ENCODE measurements at places on chromosomes 7 and 10.

DNA sequence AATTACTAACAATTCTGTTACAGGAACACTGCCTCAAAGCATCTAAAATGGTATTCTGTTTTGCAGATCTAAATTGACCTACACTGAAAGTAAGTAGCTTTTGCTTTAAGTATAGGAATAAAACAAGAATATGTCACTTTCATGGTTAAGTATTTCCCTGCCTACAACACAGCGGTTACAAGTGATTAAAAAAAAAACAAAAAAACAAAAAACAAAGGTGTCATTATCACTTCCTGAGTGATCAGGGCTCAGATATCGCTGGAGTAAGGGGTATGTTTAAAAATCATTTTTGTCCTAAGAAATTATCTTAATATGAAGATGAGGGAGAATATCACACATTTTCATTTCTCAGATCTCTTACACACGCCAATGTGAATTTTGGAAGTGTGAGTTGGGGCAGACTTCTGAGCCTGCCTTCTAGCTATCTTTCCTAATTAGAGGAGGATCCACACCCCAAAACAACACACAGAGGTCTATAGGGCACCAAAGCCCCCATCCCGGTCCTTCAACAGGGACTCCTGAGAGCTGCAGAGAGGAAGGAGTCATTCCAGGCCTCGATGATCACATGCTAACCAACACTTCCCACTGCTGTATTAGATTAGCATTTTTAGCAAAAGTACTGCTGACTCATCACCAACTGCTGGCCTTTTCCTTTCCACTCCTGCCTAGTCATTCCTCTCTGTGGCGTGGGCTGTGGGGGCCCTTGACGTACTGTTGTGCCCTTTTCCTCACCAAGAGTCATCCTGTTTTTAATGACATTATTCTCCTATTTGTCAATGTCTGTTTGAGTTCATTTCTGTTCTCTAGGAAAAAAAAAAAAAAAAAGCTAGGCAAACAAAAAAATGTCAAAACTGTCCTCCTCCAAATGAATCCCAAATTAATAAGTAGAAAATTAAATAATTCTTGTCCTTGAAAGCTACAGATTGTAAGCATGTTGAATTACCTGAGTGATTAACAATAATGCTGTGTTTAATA lies 31.2 kb downstream of the PRTFDC1 start:
- DNase-seq, result no peak

DNA sequence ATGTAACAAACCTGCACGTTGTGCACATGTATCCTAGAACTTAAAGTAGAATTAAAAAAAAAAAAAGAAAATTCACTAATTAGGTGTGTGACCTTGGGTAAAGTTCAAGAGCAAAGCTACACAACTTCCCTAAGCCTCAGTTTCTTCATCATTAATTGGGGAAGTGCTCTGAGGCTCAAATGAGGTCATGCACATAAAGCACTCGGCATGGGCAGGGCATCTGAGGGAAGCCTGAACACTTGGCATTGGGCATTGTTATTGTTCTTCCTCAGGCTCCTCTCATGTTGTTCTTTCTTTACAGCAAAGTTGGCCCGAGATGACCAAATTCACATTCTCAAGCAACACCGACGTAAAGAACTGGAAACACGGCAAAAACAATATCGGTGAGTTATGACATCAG lies 21.5 kb downstream of the ALOX5 start:
- DNase-seq, result no peak

- DNase-seq, result no peak
These were observed 290.9 kb downstream of the DNAJB9 start for GRCh38 chr7:108860615-108861014.

DNA sequence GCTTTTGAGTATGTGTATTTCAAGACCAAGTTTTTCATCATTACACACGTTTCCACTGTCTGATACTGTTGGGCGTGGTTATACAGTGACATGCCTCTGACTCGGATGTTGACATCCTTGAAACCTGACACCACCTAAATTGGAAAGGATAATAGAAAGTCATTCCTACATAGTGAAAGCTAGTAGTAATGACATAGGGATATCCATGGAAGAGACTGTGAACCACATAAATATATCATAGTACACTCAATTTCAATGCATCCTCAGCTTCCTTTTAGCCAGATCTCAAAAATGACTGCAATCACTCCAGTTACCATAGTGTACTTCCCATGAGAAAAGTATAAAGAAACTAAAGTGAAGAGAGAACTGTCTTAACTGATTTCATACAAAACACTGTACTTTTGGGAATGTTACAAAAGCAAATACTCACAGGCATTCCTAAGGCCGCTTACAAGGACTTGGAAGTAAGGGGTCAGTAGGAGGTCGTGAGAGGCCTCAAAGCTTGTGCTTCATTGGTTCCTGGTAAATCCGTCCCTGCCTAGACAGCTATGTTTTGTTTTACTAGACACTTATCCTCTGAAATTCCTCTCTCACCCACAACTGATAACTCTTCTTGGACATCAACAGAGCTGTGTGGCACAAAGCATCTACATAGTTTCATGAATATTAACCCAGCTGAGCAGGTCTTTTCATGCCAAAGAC lies 71.8 kb upstream of the VWDE start:
- DNase-seq, result no peak

DNA sequence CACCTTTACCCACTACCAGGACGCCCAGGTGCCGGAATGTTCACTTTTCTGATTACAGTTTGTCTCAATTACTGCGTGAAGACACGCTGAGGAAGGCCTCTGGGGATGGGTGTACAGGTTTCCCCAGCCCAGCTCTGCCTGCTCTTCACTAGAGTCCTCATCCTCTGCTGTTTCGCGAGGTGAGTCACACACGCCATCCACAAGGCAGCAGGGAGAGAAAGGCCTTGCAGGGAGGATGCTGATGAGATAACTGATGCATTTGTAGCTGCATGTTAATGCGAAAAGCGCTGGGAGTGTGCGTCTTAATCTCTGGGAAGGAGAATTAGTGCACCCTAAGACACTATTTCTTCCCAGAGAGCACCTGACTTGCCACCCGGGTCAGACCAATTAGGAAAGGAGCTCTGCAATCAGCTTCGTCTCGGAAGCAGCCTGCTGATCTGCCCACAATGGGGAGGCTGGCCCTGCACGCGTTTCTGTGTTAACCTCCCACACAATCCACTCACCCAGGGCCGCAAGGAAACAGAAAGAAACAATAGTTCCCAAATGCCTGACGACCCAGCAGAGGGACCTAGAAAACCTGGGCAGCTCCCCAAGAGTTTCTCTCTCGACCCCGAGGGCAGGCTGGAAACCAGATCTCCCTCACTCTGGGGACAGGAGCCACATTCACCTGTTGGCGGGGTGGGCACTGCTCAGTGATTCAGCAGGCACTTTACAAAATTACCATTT lies 578.7 kb downstream of the GLRX3 start:
- DNase-seq, result no peak

DNA sequence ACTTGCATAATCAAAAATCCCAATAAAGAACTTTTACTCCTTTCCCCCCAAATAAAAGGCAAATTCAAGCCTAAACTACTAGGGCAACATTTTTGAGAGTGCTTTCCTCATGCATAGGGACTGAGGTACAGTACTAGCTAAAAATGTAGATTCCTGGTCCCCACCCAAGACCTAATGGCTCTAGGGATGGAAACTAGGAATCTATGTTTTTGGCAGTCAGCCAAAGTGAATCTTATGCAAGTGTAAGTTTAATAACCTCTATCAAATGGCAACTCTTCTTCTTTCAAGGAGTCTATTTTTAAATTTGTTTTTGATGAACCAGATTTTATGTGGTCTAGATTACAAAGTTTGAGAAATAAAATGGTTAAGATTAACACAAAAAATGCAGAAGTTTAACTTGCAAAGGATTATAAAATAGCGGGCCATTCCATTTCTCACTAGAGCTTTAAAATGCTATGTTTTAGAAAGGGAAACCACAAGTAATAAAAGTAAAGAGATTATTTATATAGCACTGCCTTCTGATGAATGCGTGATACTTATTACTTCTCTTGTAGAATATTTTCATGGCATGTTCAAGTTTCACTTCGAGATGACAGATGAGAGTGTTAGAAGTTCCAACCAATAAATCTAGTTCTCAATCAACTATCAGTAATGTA lies 70.4 kb upstream of the MDFIC start:
- DNase-seq, result no peak

DNA sequence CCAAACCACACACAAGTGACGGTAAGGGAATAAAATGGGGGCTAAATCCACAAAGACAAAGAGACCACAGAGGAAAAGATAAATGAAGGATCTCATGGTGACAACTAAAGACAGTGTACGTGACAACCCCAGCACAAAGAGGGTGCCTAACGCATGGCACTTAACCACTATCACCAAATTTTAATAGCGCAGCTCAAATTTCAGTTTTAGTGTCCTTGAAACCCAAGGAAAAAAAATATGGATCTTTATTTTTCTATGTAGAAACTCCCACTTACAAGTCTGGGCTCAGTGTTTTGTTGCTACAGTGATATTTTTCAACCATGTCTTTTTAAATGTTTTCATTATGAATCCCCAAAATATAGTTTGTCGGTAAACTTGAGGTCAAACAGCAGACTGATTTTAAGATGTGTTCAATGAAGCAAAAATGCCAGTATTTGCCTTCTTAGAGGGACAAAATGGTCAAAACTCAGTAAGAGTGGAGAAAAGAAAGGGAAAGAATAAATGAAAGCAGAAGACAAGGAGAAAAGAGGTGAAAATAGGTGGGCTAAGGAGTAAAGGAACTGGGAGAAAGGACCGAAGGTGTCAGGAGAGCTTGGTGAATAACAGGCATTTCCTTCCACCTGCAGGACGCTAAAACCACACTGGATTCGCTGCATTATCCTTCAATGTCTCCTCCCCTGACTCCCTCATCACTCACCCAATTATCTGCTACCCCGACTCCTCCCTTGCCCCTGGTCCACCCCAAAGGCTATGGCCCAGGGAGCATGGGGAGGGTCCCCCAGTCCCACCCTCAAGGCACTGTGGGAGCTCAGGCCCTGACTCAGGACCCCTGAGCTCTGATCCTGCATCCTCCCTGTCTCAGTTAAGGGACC lies 3.5 kb downstream of the ASB13 start:
- DNase-seq, result no peak

DNA sequence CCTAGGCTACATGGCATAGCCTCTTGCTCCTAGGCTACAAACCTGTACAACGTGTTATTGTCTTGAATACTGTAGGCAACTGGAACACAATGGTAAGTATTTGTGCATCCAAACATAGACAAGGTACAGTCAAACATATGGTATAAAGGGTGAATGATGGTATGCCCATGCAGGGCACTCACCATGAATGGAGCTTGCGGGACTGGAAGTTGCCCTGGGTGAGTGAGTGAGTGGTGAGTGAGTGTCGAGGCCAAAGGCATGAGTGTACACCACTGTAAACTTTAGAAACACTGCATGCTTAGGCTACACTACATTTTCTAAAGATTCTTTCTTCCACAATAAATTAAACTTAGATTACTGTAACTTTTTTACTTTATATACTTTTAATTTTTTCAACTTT lies 165.7 kb downstream of the PARD3 start:
- no peak for DNase-seq

GRCh38 chr10:21125471-21126228 lies 228.5 kb upstream of the NEBL start:
- no peak for DNase-seq

DNA sequence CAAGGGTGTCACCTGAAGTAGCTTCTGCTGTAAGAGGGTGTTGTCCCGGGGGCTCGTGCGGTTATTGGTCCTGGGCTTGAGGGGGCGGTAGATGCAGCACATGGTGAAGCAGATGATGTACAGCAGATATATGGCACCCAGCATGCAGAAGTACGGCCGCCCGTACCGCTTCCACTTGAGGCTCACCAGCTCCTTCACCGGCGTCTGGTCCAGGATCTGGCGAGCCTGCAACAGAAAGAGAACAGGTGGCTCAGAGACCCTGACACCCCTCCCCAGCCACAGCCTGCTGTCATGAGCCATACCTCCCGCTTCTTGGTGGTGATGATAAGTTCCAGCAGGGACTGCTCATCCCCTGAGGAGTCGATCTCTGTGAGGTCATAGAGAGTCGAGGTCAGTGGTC lies 10.1 kb downstream of the TRPV6 start:
- DNase-seq, result no peak

DNA sequence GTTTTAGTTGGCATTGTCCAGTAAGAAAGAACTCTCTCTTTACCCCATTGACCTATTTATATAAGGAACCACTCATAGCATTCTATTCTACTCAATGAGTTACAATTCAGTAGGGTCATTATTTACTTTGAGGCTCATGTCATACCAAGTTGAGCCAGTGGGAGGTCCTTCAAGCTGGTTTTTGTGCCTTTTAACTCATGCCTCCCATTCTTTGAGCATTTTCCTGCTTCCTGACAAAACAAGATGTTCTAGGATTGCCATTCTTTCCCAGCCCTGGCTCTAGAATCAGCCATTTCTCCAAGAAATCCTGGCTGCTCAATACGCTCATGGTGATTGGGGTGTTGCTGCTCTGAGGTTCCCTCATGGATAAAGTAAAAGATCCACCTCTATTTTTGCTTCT lies 250.1 kb downstream of the ABCA13 start:
- DNase-seq, result no peak

GRCh38 chr10:20993830-20994527 lies 96.9 kb upstream of the NEBL start:
- DNase-seq, result no peak

GRCh38 chr10:29767968-29768367 lies 133.2 kb upstream of the SVIL start:
- no peak for DNase-seq

DNA sequence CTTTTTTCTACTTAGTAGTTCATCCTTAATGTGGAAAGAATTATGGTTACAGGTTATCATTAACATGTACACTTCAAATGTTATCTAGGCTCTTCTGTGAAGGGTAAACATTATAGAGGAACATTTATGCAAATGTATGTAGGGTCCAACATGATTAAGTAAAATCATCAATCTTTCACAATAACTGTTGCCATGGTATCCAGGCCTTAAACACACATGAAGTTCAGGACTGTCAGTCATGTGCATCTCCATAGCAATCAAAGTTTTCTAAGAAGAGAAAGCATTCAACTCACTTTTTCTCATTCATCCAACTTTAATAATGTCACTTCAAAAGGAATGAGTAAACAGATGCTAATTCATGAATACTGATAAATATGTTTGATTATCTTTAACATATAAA lies 83.6 kb downstream of the DNAJC1 start:
- no peak for DNase-seq

DNA sequence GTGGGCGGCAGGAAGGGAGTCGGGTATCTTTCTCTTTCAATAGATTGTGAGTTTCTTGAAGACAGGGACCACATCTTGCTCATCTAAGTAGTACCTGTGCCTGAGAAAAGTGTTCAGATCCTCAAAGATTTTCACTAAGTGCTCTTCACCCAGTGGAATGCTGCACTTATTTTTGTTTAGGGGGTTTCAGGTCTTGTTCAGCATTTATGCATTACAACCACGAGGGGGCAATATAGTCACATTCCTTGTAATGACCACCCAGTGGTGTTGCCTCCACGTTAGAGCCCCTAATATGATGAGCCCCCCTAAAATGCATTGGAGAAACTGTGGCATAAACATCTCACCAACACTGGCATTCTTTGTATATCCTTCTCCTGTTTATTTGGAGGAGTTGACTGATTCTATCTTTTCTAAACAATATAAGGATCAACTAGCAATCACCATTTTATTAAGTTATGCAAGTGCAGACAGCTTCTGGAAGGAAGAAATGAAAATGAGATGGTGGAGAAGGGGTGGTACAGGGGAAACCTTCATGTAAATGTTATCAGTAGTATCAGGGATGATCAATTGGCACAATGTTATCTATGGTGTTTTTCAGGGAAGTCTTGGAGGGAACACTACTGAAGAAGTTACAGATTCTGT lies 3.1 kb upstream of the PAPSS2 start:
- no peak for DNase-seq

Data from NCI-H524 (cell line).